ENCODE measurements at places on chromosomes 5 and 9.

GRCh38 chr5:59673438-59674058 is 220.0 kb downstream of the PDE4D start:
- DNase-seq = no peak

DNA sequence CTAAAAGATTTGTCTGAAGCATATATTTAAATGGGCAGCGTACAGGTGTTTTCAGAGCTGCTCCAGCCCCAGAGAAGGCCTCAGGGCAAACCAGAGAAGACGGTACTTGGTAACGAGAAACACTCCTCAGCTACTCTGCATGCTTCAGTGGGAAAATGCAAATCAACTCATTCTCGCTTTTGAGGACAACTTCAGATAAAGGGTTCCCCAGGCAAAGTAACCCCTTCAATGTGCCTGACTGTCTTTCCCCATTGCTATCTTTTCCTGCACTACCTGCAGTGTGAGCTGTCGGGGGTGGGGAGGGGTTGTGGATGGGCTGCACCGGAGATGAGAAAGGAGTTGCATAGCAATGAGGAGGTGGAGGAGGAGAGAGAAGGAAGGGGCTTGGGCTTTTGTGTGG is 339.7 kb upstream of the CLINT1 start:
- DNase-seq = no peak

DNA sequence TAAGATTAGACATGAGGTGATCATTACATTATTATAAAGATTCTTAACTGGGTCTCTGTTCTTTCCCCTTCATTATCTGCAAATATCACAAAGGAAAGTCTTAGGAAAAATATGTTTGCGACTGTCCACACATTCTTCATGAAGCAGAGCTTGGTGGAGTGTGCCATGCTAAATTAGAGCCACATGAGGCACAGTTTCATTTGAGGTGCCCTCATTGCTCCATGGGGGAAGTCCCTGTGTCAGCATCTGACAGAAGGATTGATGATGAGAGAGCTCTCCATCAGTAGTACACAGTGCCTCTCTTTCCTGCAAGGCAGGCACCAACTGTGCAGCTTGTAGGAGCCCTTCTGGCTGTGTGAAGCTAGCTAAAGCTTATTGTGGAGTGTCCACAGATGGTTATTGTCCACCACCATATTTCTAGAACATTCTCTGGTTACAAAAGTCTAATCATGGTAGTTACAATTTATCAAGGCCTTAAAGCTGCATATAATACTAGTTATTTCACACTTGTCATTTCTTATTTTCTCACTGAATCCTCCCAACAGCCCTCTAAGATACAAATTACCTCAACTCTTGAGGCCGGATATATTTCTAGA is 63.9 kb downstream of the C9orf152 start:
- DNase-seq = no peak

GRCh38 chr9:84823421-84824271 is 154.1 kb downstream of the NTRK2 start:
- DNase-seq = no peak

GRCh38 chr5:127942246-127943060 is 141.1 kb upstream of the SLC12A2 start:
- DNase-seq = no peak

DNA sequence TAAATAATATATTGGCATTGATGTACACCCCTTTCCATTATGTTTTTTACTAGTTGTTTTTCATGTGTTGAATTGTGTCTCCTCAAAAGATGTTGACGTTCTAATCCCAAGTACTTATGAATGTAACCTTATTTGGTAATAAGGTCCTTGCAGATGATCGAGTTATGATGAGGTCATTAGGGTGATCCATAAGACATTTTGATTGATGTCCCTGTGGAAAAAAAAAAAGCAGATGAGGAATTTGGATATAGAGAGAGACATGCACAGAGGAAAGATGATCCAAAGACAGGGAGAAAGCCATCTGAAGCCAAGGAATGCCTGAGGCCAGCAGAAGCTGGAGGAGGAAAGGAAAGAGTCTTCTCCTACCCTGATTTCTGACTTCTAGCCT is 632.7 kb downstream of the TLR4 start:
- DNase-seq = no peak

DNA sequence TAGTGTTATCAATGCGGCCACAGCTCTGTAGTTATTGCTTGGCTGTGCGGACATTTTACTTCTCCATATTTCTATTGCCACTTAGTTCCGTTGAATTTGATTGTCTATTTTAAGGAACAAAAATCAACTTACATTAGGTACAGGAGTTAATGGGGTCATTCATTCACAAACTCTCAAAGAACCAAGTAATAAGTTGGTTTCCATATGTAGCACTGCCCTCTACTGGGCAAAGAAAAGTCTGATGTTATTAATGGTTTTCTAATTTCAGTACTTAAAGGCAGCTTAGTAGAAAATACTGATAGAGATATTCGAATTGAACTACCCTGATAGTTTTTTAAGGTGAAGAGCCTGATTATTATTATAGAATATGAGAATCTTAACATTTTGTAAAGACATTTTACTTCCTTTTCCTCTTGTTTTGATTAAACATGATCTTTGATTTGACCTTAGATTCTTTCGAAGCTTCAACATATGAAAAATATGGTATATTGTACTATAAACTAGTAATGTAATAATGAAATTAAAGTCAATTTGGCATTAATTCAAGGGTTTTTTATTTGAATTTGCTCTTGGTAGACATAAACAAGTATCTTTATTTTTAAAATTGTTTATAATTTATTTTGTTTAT is 119.5 kb upstream of the CTNND2 start:
- DNase-seq = no peak

DNA sequence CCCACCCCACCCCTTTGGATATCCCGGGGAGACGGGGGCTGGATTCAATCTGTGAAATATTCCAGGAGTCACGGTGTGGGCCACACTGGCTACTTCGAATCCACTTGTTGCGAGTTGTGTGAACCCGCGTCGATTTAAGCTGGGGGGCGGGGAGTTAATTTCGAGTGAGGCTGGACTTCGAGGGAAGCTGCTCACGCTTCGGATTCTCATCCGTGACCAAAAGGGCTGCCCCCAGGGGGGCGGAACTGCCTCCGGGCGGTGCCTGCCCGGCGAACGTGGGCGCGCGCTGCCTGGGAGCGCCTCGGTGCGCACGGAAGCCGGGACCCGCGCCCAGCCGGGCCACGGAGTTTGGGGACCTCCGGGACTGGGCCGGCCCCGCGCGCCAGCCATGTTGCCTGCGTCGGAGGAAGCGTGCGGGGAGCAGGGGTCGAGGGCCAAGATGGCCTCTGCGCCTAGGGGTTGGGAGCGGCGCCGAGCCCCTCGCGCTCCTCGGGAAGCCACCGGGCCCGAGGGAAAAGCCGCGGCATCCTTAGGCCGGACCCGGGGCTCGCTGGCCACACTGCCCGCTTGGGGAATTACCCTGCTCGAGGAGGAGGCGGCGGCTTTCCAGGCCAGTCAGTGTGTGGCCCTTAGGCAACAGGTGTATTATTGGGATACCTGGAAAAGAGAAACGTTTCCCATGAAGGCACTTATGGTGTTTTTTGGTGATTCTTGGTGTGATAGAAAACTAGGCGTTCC is 975 bp downstream of the OCLN start:
- DNase-seq = no peak

- no peak for DNase-seq
Observed at GRCh38 chr9:99326112-99326916, 104.2 kb downstream of the SEC61B start.

DNA sequence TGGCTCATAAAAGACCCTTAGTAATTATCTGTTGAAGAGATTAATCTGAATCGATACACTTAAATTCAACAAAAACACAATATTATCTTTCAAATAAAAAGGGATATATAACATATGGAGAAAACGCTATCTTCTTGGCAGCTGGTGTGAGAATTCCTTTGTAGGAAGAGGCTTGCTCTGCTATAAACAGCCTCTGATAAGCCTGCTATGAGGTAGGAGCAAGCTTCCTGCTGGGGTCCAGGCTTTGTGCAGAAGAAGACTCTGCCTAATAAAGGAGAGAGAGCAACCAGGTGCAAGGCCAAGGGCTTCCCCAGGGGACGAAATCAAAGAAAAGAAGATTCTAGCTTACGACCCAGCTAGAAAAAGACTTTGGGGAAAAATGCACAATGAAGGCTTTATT is 43.3 kb upstream of the SSBP2 start:
- no peak for DNase-seq

- peak; percentile 29 for DNase-seq
Observed at GRCh38 chr5:149434162-149435014, 55.3 kb upstream of the IL17B start.

DNA sequence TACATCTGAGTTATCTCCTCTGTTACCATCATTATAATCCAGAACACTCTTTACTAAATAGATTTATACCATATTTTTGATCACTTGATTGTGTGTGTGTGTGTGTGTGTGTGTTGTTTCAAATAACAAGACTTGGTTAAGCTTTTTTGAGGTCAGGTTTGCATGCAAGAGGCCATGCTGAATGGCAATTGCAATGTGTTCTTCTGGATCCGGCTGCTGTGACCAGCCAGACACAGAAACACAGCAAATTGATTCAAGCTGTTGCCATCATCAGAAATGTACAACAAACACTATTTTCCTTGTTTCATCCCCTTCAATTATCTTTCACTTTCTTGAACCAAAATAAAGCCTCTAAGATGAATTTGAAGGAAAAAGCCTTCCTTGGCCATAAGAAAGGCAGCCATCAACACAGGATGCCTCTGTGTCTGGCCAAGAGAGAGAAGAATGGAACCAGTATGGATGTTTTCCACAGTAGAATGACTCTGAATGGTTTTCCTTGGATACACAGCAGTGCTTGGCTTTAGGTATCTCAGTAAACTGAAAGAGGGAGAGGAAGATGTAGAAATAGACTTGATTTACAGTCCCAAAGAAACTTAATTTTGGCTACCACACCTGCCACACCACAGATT is 53.9 kb downstream of the DPYSL3 start:
- DNase-seq = no peak

DNA sequence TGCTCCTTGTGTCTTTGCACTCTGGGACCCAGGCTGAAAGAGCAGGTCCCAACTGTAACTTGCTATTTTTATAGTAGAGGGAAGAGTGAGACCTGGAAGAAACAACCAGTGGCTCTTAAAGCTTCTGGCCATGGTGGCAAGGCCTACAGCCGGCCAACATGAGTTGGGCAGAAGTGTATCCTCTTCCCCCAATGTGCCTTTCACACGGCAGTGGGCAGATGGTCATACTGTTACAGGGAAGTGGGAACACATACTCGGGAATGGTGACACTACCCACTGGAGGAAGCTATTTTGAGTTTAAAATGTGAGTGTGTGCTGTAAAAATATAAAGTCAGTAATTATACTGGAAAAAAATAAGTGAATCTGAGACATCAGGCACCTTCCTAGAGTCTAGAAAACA is 116.0 kb downstream of the MVB12B start:
- no peak for DNase-seq

DNA sequence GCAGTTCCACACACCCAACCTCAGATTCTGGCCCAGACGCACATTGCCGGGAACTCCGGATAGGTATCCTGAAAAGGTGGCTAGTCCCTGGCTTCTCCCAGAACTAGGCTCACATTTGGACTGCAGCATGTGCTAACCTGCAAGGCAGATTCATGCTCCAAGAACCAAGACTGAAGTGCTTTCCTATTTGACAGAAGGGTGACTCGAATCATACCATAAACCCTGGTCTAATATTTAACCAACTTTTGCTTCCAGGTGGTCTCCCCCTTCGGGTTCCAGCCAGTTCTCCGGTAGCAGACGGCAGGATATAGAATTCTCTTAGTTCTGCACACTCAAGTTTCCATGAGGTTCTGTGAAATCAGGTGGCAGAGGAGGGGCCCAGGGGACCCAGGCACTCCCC is 7.6 kb downstream of the PTGES start:
- DNase-seq = no peak

DNA sequence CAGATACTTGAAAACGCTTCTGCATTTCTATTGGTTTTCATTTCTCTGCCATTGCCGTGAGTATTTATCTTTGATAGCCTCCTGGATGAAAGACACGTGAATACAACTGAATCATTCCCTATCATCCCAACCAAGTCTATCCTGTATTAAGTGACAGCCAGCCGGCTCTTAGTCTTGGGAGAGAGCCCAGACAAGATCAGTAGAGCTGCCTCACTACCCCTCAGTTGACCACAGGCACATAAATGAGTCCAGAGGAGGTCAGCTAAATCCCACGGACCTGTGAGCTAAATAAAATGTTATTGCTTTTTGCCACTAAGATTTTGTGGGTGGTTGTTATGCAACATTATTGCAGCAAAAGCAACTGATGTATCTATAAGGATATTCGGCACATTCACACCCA is 639.0 kb upstream of the ACO1 start:
- no peak for DNase-seq

DNA sequence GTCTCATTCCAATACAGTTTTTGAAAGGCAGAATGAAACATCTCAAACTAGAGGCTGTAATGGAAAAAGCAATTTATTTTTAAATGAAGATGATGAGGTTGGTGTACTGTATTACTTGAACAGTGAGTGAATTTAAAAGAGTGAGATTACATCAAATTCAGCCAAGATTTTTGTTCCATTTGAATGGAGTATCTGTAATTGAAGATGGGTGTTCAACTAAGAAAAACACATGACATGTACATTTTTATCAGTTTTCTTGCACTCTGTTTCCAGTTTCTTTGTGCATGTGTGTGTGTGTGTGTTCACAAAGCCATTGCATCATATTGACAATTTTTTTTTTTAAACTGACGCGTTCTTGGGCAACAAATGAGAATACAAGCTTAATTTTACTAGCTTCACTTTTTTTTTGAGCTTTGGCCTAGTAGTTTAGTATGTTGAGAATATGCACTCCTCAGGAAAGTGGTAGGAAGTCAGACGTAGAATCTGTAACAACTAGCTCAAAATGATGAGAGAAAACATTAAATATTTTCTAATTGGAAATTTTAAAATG is 243.5 kb downstream of the MAST4 start:
- DNase-seq = no peak

DNA sequence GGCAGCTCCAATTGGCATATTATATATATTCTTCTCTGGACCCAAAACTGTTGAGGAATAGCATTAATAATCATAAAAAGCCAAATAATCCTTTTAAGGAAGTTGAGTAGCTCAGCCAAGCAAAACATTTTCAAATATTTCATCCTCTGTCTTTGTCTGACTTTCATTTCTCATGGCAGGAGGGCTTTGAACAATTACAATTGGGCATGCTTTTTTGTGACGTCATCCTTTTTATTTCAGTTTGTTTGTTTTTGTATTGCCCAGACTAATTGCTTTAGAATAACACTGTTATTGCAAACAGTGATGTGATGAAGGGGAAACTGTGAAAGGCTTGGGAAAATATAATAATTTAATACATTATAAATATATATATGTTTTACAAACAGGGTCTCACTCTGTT is 65.2 kb upstream of the MAP1B start:
- no peak for DNase-seq

DNA sequence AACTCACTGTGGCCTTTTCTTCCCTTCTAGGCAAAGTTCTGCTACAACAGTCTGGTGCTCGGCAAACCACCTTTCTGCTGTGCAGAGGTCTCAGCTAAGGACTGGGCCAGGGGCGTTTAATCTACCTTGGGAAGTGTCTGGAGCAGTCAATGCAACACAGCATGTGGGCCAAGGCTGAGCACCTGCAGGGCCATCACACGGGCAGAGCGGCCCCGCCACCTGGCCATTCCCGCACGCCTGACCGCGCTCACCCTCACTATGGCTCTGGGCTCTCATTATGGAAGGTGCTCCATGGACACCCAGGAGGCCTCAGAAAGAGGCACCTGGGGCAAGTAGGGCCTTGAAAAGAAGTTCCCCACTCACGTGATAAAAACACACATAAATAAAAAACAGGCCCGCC is 65.7 kb upstream of the TBC1D9B start:
- no peak for DNase-seq

- no peak for DNase-seq
Observed at GRCh38 chr9:13213998-13214397, 65.5 kb downstream of the MPDZ start.
